Right renal cortex interstitium (tissue), 3 donors: ENCODE measurements at places on chromosomes 3 and 15.

GRCh38 chr3:20280257-20280656 is 94.3 kb upstream of the SGO1 start:
- DNase-seq: no peak

- no peak for DNase-seq
Observed at GRCh38 chr3:100164743-100165142, 50.4 kb upstream of the FILIP1L start.

- no peak for DNase-seq
Observed at GRCh38 chr3:111734652-111735051, 124.4 kb upstream of the PHLDB2 start.

DNA sequence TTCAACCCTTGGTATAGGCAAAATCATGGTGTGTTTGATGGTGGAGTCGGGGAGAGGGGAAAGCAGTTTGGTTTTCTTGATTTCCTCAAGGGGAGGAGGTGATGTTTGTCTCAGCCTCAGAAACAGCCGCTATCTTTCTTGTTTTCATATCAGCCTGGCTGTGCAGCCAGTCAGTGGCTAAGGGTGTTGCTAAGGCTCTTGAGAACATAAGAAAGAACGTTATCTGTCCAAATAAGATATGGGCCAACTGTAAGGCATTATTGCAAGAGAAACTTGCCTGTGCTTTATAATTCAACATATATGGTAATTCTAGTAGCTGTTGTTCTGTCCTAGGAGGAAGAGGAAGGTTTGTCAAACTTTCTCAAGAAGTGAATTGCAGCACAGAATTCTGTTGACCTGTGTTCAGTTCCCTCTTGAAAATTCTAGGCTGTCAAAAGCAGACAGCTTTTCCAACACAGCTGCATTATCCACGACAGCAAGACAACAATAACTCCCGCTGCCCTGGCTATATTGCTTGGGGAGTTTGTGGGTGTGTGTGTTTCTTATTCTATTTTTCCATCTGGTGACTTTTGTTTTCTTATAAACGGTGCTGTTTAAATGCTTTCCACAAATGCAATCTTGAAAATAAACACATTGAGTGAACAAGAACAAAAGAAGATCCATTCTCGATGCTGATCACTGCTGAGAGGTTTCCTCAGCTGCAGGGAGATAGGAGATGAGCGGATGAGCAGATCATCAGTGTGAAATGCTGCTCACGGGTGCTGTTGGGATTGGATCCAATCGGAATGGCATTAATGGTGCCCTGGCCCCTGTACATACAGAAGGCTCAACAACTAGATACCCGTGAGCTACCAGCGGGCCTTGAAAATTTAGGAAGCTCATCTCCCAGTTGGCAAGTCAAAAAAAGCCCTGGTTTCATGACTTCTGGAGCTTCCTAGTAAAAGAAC is 90.8 kb upstream of the TNFAIP8L3 start:
- no peak for DNase-seq

DNA sequence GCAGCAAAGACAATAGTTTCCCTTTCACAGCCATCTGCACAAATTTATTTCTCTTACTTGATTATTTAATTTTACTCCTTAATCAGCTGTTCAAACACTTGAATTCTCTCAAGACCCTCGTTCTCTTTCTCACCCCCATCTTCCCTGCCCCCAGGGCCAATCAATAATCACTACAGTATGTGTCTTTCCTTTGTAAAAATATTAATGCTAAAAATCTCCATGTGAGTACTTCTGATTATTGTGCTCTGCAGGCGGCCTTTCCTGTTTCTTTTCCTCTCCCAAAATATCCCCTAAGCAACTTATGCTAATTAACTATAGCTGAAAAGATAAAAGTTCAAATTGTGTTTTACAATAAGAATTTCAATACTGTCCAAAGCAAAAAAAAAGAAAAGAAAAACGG is 617.0 kb upstream of the CBLB start:
- DNase-seq: no peak

GRCh38 chr3:10115326-10116137 is at the start of gene BRK1:
Gene BRK1, plus strand, starts transcription at chr3:10115675. Its CDS starts 27 bp downstream, at chr3:10115702.
- peak; percentile 86 for DNase-seq

GRCh38 chr3:186216900-186217819 is 108.3 kb upstream of the ETV5 start:
- DNase-seq: no peak

- no peak for DNase-seq
Observed at GRCh38 chr3:159062734-159063410, 261.0 kb downstream of the MFSD1 start.

- no peak for DNase-seq
Observed at GRCh38 chr3:143083781-143084180, 35.8 kb upstream of the CHST2 start.

- DNase-seq: no peak
Observed at GRCh38 chr15:63598473-63599400, 1.6 kb downstream of the FBXL22 start.

- no peak for DNase-seq
Observed at GRCh38 chr3:120100711-120101110, 6.5 kb upstream of the GSK3B start.

- no peak for DNase-seq
Observed at GRCh38 chr3:68771681-68772080, 160.7 kb downstream of the TAFA4 start.

DNA sequence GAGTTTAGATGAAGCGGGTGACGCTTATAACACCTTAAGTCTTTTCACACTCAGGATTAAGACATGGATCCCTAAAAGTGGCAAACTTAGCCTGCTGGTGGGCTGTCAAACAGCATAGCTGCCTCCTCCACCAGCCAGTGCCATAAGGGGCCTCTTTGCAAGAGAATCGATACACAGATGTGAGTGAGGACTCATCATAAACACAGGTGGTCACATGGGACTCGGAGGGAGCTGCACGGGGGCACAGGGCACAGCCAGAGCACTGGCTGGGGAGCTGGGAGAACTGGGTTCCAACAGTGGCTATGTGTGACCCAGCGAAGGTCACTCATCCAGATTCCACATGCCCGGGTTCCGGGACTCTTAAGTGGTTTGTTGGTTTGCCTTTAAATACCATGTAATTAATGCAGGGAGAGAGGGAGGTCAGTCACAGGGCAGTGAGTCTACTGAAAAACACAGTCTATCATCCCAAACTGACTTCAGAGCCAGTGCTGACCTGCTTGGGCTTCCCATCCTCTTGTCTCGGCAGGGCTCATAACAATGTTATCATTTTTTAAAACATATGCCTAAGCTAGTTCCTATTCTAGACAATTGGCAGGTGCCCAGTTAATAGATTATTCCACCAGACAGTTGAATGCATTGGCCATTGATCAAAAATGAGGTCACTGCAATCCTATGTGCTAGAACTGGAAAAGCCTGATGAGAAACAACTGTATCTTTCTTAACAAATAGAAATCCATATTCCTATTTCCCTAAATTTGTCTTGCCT is 51.8 kb downstream of the SLC12A8 start:
- no peak for DNase-seq

GRCh38 chr3:118792191-118792590 is 242.5 kb downstream of the IGSF11 start:
- no peak for DNase-seq

- DNase-seq: no peak
Observed at GRCh38 chr3:66910266-66911055, 87.6 kb upstream of the KBTBD8 start.

GRCh38 chr15:90037961-90038631 is 37.0 kb downstream of the ZNF710 start:
- no peak for DNase-seq

DNA sequence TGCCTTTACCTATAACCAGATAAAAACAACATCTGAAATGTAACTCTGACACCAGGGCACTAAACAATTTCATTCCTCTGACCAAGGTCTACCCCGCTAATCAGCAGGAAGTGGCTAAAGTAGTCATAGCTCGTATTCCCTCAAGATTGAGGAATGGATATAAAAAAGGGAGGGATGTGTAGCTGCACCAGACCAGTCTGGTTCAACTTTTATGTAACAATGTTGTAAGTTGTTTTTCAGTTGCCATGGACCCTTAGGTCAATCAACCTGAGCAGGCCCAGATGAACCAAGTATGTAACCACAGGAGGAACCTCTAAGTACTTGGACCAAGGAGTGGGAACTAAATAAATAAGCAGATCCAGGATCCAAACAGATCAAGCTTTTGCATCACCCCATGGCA is 28.4 kb upstream of the IFT57 start:
- no peak for DNase-seq

DNA sequence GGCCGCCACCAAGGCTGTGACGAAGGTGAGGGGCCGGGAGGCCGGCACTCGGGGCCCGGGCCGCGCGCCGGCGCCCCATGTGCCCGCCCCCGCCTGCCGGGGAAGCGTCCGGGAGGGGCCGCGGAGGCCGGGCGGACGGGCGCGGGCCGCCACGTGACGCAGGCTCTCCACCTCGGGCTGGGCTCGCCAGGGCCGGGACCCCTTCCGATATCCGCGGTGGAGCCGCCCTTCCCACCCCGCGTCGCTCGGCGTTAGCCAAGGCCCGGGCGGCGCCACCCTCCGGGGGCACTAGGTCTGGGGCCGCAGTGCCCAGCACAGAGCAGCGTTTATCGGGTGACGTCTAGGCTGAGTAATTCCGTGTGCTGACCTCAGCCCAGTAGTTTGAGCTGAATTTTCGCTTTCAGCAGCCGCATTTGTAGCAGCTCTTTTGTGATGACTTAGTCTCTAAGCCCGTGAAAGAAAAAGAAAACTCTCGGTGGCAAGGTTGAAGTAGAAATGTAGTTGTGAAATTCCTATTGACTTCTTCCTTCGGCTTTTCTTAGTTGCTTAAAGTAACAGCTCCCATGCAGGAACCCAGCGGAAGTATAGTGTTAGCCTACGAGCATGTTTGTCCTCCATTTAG is 885 bp downstream of the CDV3 start:
- DNase-seq: peak; percentile 40

DNA sequence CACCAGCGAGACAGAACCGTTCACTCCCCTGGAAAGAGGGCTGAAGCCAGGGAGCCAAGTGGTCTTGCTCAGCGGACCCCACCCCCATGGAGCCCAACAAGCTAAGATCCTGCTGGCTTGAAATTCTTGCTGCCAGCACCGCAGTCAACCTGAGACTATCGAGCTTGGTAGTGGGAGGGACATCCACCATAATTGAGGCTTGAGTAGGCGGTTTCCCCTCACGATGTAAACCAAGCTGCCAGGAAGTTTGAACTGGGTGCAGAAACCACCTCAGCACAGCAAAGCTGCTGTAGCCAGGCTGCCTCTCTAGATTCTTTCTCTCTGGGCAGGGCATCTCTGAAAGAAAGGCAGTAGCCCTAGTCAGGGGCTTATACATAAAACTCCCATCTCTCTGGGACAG is 151.0 kb downstream of the MBNL1 start:
- DNase-seq: no peak

- no peak for DNase-seq
Observed at GRCh38 chr15:69824877-69825406, 272.8 kb downstream of the TLE3 start.

- no peak for DNase-seq
Observed at GRCh38 chr3:182763896-182764295, 29.4 kb upstream of the ATP11B start.

GRCh38 chr3:37887062-37887461 is 25.4 kb downstream of the CTDSPL start:
- DNase-seq: no peak

- DNase-seq: no peak
Observed at GRCh38 chr3:11152301-11152700, 2.0 kb upstream of the HRH1 start.

- DNase-seq: no peak
Observed at GRCh38 chr3:5233026-5233425, 45.5 kb downstream of the EDEM1 start.

DNA sequence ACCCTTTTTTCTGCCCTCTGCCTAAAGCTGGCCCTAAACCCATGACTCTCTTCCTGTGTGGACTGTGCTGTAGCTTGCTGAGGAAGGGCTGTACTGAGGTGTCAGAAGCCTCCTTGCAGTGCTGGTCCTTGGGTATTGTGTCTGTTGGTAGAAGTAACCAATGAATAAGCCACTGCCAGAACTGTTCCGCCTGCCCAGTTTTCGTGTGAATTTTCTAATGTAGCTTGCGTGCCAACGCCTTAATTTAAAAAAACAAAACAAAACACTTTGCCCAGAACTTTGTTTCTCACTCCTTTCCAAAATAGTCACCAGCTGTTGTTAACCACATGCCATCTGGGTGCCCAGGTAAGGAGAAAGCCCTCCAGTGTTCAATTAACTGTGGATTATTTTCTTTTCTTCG is 101.9 kb downstream of the KLHL25 start:
- no peak for DNase-seq

DNA sequence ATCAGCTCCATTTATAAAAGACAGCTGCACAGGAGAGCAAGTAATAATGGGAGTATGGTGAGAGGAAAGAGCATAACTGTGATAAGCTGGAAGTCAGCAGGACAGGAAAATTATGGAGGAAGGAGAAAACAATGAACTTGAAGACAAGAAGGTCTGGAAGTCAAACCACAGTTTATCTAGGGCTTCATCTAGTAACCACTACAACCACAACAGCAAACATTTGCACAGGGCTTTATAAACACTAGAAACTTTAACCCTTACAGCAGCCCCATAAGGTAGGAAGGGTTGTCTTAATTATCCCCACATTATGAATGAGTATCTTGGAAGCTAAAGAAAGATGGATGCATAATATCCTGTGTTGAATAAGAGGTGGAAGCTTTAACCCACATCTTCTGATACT is 820.8 kb downstream of the IGSF11 start:
- DNase-seq: no peak

GRCh38 chr3:51637144-51637940 is 33.7 kb upstream of the TEX264 start:
- no peak for DNase-seq

DNA sequence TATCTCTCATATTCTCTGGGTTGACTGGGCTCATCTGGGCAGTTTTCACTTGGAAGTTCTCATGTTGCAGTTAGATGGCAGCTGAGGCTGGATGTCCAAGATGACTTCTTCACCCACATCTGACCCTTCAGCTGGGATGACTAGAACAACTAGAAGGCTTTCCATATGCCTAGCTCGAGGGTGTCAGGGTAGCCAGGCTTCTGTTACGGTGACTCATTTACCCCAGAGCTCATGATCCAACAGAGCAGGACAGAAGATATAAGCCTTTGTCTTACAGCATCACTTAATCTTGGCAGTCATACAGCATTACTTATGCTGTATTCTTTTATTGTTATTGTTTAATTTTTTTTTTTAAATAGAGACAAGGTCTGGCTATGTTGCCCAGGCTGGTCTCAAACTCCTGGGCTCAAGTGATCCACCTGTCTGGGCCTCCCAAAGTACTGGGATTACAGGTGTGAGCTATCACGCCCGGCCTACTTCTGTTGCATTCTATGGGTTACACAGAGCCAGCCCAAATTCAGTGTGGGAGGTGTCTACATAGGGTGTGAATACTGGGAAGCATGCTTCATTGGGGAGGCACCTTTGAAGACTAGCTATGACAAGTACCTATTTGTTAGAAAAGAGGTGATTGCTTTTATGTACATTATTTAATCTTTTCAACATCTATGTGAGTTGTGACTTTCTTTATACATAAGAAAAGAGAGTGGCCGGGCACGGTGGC is 10.7 kb downstream of the HMCES start:
- DNase-seq: no peak

GRCh38 chr15:77181305-77182074 is 110.6 kb upstream of the TSPAN3 start:
- DNase-seq: no peak

GRCh38 chr15:67479781-67480505 is 41.0 kb upstream of the C15orf61 start:
- DNase-seq: no peak
